NCI-H748 treated with DMSO at 0.1 percent for 48 hours (cell line): ENCODE measurements at places on chromosomes 11 and 22.

DNA sequence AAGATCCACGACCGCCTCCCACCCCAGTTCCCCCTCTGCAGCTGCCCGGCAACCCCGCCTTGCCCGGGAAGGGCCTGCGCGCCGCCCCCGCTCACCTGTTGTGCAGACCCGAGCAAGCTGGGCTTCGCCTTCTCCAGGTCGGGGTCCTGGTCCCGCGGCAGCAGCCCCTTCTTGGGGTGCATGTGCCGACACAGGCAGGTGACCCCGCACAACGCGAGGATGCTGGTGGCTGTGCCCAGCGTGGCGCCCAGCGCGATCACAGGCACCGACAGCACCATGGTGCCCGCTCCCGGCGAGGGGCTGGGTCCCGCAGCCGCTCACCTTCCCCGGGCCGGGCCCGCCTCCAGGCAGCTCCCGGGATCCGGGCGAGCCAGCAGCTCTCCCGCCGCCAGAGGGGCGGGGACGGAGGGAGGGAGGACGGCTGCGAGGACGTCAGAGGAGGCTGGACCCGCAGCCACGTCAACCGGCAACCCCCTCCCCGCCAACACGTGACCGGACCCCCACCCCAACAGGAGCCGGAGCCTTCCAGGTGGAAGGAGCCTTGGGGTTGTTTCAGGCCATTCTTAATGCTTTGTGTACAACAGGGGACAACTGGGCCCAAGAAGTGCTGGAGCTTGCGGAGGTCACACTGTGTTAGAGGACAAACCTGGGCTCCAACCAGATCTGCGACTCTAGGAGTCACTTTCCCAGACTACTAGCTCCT is at the start of gene SYT13:
Gene SYT13 (minus strand): TSS at position 412 of the 703 bp plus-strand sequence. CDS start 134 bp downstream, at position 278.
- DNase-seq, result no peak

GRCh38 chr11:76436020-76436419 is 8.8 kb upstream of the EMSY start:
- DNase-seq, result no peak

GRCh38 chr11:15969701-15970329 is 386.5 kb downstream of the SOX6 start:
- no peak for DNase-seq

- DNase-seq, result no peak
Observed at GRCh38 chr11:118918128-118918685, 7.5 kb downstream of the BCL9L start.
